Mesothelial cell of epicardium (in vitro differentiated cells): ENCODE measurements at places on chromosomes 11 and 22. TPM values are rescaled to one million over a fixed set of nuclear protein-coding genes. Genes with fewer than 3 reads are reported as not detected.

DNA sequence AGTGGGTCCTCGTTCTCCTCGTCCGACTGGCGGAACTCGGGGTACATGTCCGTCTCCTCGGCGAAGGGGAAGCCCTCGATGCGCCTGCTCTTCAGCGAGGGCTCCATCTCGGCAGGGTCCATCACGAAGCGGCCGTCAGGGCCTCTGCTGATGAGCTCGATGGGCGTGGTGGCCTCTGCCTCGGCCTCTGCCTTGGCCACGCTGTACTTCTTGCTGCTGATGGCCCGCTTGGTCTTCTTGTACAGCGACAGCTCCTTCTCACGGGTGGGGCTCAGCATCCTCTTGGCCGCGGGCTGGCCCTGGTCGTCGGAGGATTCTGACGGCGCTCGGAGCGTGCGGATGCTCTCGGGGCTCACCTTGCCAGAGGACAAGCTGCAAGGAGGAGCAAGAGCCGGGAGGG, 35.7 kb downstream of the IGSF9B start:
- H3K36me3 ChIP-seq, result no peaks in the 10 kb centered on the region
- H3K27me3 ChIP-seq, result peaks cover 19% of the 10 kb centered on the region
- no peaks in the 10 kb centered on the region for H3K4me1 ChIP-seq
- H3K27ac ChIP-seq, result no peak overlapping the region
- no peak for DNase-seq

DNA sequence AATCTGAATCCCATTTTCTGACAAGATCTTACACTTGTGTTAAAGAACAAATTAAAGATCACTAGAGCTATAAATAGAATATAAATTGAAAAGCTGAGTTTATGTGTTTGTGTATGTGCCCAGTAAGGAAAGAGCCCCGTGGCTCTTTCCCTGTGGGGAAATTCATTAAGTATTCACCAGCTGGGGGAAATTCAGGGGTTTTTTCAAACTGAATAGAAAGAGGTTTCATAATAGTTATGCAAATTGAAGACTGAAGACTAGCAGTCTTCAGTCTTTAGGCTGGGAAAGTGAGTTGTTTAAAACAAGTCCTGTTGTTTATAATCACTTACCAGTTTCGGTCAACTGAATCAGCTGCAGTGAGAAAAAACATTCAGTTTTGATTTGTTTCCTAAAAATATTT, 11.3 kb upstream of the MS4A7 start:
- no peak overlapping the region for H3K4me3 ChIP-seq
- DNase-seq, result no peak
- H3K27ac ChIP-seq, result no peak overlapping the region
- peaks cover 17% of the 10 kb centered on the region for H3K27me3 ChIP-seq

DNA sequence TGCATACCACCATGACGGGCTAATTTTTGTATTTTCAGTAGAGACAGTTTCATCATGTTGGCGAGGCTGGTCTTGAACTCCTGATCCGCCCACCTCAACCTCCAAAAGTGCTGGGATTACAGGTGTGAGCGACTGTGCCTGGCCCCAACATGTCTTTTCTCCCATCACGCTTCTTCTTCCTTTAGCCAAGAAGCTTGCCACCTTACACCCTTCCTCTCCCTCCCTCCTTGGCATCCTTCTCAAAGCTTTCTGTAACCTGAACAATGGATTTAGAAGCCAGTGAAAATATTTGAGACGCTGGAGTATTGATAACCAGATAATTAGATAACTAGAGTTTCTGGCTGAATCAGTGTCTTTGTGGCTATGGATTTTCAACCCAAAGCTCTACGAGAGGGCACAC, 11.3 kb upstream of the NNMT start:
- peaks cover under 1% of the 10 kb centered on the region for H3K27me3 ChIP-seq
- DNase-seq, result no peak
- H3K4me1 ChIP-seq, result peaks cover 41% of the 10 kb centered on the region
- no peak overlapping the region for H3K4me3 ChIP-seq
- H3K36me3 ChIP-seq, result no peaks in the 10 kb centered on the region

LIMK2 gene
- total RNA-seq, result 109 to 121 TPM (median 117 TPM) in 3 replicates

GPR83 gene
- 0.09 to 0.18 TPM (median 0.11 TPM) in 3 replicates for total RNA-seq

DNA sequence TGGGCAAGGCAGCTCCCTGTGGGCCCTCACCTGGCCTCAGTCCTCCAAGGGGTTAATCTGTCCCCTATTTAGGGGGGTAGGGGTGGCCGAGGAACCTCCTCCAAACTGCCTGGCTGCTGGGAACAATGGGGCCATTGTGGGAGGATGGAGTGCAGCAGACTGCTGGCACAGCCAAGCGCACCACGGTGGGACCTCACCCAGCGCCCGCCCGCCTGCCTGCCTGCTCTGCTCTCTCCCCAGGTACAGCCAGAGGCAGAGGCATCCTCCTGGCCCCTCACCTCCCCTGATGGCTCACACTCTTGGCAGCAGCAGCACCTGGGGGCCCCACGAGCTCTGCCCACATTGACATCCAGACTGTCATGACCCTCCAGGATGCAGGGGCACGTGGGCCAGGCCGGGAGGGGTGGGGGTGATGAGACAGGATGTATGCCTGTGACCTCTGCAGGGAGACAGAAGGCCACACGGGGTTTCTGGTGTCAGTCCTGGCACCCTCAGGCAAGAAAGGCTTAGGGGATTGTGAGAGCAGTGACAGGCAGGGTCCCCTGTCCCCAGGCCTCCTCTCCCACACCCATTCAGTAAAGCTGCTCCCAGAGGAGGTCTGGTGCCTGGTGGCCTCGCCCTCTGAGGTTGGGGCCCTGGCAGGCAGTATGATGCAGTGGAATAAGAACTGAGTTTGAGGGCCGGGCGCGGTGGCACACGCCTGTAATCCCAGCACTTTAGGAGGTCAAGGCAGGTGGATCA, 11.4 kb downstream of the BCL9L start:
- H3K36me3 ChIP-seq, result no peaks in the 10 kb centered on the region
- peak overlapping the region; percentile 98 for H3K27ac ChIP-seq
- peaks cover 84% of the 10 kb centered on the region for H3K4me1 ChIP-seq
- DNase-seq, result no peak
- peak overlapping the region; percentile 15 for H3K4me3 ChIP-seq
- H3K27me3 ChIP-seq, result no peaks in the 10 kb centered on the region

OR10V1 gene
- not detected in 3 replicates for total RNA-seq

DNA sequence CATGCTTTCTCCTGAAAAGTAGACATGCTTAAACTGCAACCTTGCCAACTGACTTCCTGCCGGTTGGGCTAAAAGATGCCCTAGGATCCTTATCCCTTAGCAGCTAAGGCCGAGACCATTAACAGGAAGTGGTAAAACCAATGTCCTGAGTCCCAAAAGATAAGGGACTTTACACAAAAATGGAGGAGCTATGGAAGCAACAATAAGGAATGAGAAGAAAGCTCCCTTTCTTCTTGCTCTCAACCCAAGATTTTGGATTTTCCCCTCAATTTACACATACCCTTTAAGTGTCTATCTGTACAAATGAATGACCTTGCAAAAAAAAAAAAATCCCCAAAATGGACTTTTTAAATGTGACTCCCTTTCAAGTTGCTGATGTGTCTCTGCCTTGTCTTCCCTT, 11.1 kb downstream of the MRPL17 start:
- H3K4me3 ChIP-seq, result no peak overlapping the region
- peaks cover 4% of the 10 kb centered on the region for H3K27me3 ChIP-seq
- DNase-seq, result no peak
- H3K36me3 ChIP-seq, result no peaks in the 10 kb centered on the region

GRCh38 chr11:75595429-75595828, 33.4 kb downstream of the SERPINH1 start:
- H3K4me1 ChIP-seq, result peaks cover 31% of the 10 kb centered on the region
- peaks cover 12% of the 10 kb centered on the region for H3K27me3 ChIP-seq
- no peak for DNase-seq
- no peak overlapping the region for H3K4me3 ChIP-seq
- H3K36me3 ChIP-seq, result no peaks in the 10 kb centered on the region

GRCh38 chr11:92123540-92123939, 101.1 kb upstream of the FAT3 start:
- H3K27ac ChIP-seq, result no peak overlapping the region
- no peak for DNase-seq
- H3K4me1 ChIP-seq, result peaks cover 4% of the 10 kb centered on the region
- no peaks in the 10 kb centered on the region for H3K27me3 ChIP-seq
- peaks cover 4% of the 10 kb centered on the region for H3K36me3 ChIP-seq

DNA sequence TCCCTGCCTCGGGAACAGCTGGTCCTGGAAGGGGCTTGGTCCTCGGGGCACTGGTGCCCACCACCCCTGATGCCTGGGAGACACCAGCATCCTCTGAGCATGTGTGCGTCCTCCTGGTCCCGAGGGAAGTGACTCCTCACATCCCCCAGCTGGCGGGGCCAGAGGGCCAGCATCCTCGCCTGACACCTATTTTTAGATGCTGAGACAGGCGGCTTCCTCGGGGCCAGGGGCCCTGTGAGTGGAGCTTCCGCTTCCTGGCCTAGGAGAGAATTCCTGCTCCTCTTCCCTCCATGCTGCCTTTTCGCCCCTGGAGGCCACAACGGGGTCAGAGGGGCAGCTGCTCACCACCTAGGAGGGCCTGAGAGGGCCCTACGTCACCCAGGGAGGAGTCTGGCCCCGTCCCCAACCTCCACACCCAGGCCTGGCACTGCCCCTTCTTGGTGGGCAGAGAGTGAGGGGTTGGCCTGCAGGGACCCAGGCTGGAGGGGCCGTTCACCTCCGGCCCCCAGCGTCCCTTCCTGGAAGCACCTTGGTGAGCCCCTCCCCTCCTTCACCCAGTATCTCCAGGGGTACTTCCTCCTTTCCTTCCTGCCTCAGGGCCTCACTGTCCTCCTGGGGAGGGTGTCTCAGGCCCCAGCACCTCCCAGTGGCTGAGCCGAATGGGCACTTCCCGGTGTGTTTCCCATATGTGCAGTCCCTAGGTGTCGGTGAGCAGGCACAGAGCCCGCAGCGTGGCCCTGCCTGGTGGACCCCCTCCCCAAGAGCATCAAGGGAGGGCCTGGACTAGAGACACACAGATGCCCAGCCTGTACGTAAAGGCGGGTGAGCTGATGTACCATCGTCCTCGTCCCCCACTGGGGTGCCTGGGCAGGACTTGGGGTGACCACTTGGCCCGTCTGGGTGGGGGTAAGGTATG, 6.1 kb downstream of the CD81 start:
- DNase-seq, result no peak
- H3K4me1 ChIP-seq, result peaks cover 19% of the 10 kb centered on the region
- H3K36me3 ChIP-seq, result peaks cover 4% of the 10 kb centered on the region
- no peak overlapping the region for H3K27ac ChIP-seq

DNA sequence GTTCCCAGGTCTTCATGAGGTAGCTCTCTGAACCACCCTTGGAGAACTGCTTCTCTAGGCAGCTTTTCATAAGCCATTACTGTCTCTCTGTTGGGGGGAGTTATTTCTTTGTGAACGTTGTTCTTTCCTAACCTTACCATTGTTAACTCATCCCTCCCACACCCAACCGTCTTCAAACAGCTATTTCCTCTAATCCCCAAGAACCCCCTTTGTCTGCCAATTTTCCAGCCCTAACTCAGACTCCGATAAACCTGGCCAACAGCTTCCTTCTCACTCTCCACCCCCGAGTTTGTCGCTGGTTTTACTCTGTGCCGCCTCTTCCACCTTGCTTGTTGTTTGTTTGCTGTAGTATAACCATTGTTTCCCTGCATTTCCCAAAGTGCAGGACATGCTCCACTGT, 131.5 kb downstream of the CCDC34 start:
- no peak overlapping the region for H3K27ac ChIP-seq
- no peaks in the 10 kb centered on the region for H3K27me3 ChIP-seq
- H3K4me1 ChIP-seq, result peaks cover 45% of the 10 kb centered on the region

DNA sequence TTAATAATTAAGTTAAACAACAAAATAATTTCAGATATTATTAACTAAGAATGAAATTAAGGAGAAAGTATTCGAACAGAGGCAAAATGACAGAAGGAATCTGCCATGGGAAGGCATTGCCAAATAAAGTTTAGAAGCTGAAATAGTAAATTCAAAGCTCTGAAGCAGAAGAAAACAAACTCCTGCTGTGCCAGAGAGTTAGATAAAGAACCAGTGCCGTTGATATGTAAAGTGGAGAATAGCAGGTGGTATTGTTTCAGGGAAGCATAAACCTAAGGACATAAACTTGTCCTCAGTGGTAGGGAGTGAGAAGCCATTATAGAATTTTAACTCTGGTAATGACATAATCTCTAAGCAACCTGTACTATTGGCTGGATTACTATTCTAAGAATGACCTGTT, 2.7 kb upstream of the HBG2 start:
- H3K27ac ChIP-seq, result no peak overlapping the region
- peaks cover 1% of the 10 kb centered on the region for H3K4me1 ChIP-seq
- no peak for DNase-seq
- peaks cover 4% of the 10 kb centered on the region for H3K27me3 ChIP-seq

DNA sequence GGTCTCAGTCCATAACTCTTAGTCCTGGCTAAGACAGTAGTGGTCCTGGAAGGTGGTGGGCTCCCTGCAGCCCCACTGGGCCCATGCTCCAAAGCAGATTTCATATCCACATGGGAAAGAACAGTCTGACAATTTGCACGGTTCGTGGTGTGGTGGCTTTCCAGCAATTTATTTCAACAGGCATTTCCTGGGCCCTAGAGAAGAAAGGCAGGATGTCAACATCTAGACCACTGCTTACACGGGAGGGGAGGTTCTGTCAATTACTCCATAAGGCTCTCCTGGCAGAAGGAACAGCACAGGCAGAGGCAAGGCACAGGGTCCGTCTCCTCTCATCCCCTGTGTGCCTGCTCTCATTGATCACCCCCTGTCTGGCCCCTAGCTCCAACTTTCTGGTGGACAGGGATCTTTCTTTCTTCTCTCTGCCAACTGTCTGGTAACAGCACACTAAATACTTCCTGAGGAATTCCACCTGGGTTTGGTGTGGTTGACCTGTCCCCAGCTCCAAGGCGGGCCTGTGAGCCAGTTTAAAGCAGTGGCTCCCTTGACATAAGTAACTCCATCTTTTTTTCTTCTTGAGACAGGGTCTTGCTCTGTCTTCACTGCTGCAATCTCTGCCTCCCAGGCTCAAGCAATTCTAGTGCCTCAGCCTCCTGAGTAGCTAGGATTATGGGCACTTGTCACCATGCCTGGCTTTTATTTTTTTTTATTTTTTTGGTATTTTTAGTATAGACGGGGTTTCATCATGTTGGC, 5.1 kb upstream of the A4GALT start:
- H3K27ac ChIP-seq, result no peak overlapping the region
- no peak overlapping the region for H3K4me3 ChIP-seq
- H3K36me3 ChIP-seq, result no peaks in the 10 kb centered on the region
- peaks cover 36% of the 10 kb centered on the region for H3K27me3 ChIP-seq
- H3K4me1 ChIP-seq, result peaks cover 9% of the 10 kb centered on the region
- DNase-seq, result no peak

KCNK7 gene
- total RNA-seq, result 0.95 to 2.4 TPM (median 1.7 TPM) in 3 replicates

KCTD14 gene
- 5.4 to 6.4 TPM (median 5.4 TPM) in 3 replicates for total RNA-seq

BATF2 gene
- total RNA-seq, result 1.5 to 1.9 TPM (median 1.7 TPM) in 3 replicates

DNA sequence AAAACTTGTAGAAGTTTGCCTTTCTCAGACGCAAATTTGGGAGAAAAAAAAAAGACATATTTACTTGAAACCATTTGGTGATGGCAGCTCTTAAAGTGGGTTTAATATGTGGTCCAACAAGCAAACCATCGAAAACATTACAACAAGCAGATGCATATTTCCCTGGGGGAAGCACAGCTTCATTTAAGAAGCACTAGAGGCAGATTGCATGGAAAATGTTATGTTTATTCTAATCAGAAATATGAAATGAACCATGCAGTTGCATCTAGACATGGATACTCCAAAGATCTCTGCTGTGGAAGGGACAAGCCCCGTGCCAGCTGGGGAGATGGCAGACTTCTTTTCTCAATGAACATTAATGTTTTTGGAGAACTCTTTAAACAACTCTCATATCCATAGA, 57.4 kb upstream of the PARVA start:
- DNase-seq, result no peak
- H3K4me3 ChIP-seq, result peak overlapping the region; percentile 3
- H3K36me3 ChIP-seq, result peaks cover 9% of the 10 kb centered on the region
- peak overlapping the region; percentile 96 for H3K27ac ChIP-seq

GRCh38 chr11:10625281-10625981, 57.0 kb upstream of the LYVE1 start:
- peaks cover 3% of the 10 kb centered on the region for H3K36me3 ChIP-seq
- H3K27me3 ChIP-seq, result no peaks in the 10 kb centered on the region
- H3K4me3 ChIP-seq, result no peak overlapping the region
- DNase-seq, result no peak
- H3K4me1 ChIP-seq, result no peaks in the 10 kb centered on the region
- no peak overlapping the region for H3K27ac ChIP-seq
